ENCODE measurements at places on chromosomes 11 and 22.
A peak's percentile ranks its signal among the peaks of the same experiment; 100 is the strongest.

DNA sequence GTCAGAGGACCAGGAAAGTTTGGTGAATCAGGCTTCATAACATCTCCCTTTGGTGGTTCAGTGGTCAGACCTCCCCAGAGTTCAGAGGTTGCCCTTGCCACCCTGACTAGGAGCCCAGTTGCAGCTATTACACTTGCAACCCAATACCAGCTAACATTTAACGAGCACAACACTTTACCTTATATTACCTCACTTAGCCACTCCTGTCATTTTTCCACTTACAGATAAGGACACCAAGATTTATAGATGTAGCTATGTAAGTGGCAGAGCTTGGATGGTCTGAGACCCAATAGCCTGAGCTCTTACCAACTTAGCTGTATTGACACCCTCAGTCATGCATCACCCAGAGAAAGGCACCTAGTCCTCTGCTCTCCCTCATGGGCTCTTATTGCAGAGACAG lies 234.7 kb downstream of the INSC start:
- DNase-seq = no peak

DNA sequence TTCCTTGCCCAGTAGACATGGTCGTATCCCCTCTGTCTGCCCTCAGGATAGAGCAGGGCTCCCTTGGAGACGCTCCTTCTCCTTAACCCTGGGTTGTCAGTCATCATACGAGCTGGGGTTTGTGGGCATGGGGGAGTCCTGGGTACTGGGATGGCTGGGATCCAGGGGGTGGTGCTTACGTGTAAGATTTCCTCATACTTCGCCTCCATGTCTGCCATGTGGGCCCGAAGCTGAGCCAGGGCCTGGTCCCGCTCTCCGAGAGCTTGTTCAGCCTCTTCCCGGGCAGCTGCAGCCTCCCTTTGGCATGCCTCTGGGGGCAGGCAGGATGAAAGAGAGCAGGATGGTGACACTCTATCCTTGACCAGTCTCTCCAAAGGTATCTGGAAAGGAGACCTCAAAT lies 5.3 kb downstream of the NHERF4 start:
- no peak for DNase-seq

DNA sequence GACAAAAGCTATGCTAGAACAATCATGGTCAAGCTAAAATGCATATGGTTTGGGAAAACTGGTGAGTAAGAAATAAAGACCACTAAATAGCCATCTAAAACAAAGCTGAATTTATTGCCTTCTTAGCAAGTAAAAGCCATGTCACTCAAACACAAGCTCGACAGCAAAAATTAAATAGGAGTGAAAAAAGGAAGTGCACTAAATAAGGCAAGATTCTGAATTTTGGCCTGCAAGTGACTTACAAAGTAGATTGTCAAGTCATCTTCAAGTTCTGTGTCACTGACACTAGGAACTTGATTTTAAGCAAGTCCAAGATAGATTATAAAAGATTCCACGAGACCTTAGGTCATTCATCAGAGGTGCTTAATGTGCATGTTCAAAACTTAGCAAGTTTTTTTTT lies 27.4 kb downstream of the TUG1 start:
- DNase-seq = no peak

DNA sequence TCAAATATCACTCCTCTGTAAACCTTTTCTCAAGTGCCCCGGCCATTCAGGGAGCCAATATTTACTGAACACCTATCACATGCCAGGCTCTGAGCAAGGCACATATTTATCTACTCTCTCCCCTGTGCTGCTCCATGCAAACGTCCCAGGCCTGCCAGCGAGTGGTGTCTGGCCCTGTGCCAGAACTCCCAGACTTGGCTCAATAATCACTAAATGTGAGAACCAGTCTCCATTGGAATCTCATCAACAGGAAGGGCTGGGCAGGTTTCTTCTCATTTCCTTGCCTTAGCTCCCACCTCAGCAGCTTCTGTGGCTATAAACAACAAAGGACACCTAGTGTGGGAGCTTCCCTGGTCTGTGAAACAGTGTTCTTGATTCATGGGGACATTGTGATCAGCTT lies 21.7 kb downstream of the RASSF10 start:
- no peak for DNase-seq

GRCh38 chr11:75441804-75442132 lies 8.8 kb upstream of the KLHL35 start:
- no peak for DNase-seq

GRCh38 chr11:2301631-2302305 lies at the start of the genes C11orf21 and TSPAN32:
Gene C11orf21 (minus strand): TSS chr11:2301918. CDS start chr11:2301808, 110 bp downstream.
Gene TSPAN32 (plus strand): TSS chr11:2302013. CDS start chr11:2302150, 137 bp downstream.
- peak; percentile 15 for DNase-seq

- DNase-seq = peak; percentile 25
Observed at GRCh38 chr11:12961615-12962014, 47.5 kb upstream of the RASSF10 start.

GRCh38 chr22:46678003-46678657 lies 57.9 kb downstream of the GRAMD4 start:
- peak; percentile 6 for DNase-seq

DNA sequence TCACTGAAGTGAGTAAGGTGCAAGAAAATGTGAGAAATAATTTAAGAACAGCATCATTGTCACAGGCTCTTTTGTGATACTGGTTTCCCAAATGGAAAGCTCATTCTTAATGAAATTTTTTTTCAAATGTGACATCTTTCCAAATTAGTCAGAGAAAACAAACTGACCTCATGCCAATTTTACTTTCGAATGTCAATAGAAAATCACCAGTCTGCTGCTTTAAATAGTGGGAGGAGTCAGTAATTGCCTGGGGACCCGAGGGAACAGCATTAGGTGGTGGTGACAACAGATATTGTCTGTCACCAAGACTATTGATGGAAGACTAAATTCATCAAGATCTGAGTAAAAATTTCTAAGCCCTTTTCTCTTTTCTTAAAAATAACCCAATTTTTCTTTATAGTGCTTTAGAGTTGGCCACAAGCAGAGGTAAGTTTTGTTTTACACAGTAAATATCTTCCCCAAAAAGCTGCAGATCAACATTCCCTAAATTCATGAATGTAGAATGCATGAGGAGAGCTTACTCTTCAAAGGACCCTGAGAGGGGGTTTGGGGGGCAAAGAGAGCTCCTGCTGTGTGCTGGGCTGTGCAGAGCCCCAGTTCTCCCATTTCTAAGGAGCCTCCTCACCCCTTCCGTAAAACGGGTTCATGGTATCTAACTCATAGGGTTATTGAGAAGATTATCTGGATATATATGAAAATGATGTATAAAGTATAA lies 95.1 kb downstream of the PIWIL4 start:
- no peak for DNase-seq

DNA sequence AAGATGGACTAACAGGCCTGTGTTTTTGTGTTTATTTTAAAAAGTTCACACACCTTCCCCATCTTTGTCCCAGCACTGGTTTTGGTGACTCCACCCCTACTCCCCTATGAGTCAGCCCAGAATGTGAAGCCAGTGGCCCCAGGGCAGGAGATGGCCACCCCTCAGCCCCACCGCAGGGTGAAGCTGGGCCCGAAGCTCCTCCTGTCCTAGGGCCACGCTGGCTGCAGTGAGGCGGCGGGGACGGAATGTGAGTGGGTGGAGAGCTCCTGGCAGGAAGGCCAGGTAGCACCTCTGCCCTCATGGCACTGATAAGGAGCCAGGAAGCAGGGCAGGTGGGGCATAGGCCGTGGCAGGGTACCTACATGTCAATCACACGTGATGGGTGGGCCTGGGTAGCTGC lies 39.9 kb downstream of the SGSM3 start:
- no peak for DNase-seq

DNA sequence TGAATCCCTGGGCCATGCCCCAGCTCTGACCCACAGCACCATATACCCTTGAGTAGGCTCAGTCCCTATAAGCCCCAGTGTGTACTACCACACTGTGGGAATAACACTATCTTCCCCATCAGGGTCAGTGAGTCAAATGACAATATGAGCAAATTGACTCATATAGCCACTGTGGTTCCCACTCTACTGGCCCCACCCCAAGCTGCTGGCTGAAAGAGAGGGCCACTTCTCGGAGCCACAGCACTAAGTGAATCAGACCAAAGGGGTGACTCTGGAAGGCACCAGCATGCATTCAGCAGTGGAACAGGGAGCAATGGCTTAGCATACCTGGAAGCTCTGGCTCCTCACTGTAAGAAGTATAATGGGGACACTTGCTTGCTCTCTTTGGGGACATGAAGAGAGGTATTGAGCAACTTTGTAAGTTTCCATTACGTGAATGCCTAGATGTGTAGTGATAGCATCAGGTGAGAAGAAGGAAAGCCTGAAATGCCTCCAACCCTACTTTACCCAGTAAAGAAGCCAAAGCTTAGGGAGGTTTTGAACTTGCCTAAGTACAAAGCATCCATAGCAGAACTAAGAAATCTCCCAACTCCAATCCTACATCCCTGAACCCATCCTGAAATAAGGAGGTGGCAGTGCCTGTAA lies 13.5 kb downstream of the CD59 start:
- DNase-seq = peak; percentile 95

DNA sequence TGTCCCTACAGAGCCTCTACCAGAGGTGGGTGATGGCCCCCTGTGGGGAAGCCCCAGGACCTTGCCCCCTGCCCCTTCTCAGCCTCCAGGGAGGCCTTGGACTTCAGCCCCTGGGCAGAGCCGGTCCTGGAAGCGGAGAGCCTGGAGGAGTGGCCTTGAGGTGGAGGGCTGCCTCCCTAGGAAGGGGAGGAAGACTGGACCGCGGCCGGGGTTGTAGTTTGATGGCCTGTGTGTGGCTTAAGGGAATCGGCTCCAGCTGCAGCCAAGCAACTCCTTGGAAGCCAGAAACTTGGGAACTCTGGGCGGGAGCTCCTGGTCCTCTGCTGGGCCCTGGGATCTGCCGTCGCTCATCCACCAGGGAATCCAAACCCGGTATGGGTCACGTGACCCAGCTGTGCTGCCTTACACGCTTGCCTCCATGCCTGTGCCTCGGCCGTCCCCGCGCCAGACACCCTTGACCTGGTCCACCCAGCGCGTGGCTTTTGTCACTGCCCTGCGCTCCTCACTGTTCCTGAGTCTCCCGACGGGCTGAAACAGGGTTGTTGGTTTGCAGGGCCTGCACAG lies 23.5 kb upstream of the ARHGAP8 start:
- no peak for DNase-seq
